ENCODE measurements at places on chromosomes 7 and 10. TPM values are rescaled to one million over a fixed set of nuclear protein-coding genes. Genes with fewer than 3 reads are reported as not detected.

GRCh38 chr10:28304032-28304571, 1.2 kb upstream of the MPP7 start:
- no peak for DNase-seq

GRCh38 chr7:28036696-28037095, 143.9 kb downstream of the JAZF1 start:
- DNase-seq, result no peak

Gene ALDH18A1
- total RNA-seq, result 184 TPM

Gene KNDC1
- total RNA-seq, result 1.1 TPM

Gene EPDR1
- total RNA-seq, result 305 TPM

- no peak for DNase-seq
Observed at GRCh38 chr10:92218569-92218968, 72.3 kb downstream of the CPEB3 start.

DNA sequence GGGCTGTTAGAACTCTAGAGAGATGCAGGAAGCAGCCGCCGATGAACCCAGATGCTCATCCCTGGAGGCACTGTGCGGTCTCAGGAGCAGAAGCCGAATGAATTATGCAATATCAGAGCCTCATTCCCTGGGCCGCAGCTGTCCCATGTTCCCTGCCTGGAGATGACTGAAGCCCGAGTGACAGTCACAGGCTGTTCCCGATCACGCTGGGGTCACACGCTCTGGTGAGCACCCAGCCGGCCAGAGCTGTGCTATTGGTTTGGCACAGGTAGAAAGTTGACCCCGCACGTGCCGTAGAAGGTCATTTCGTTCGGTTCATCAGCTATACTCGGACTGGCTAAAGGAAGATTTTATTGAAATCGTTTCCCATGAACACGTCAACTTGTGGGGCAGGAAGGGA, 140.5 kb upstream of the SH2B2 start:
- DNase-seq, result no peak

Gene NOM1
- total RNA-seq, result 16.0 TPM

GRCh38 chr7:94115316-94115715, 111.2 kb upstream of the BET1 start:
- no peak for DNase-seq
